Activated CD4-positive, alpha-beta T cell treated with anti-CD3 and anti-CD28 coated beads, Interleukin-2, amount 10 ng/mL, durations not matched to agents 24 days and 14 days (primary cell): ENCODE measurements at places on chromosomes 16 and 17. TPM values are rescaled to one million over a fixed set of nuclear protein-coding genes. Genes with fewer than 3 reads are reported as not detected.
A peak's percentile ranks its signal among the peaks of the same experiment; 100 is the strongest.

- no peak for DNase-seq
- H3K36me3 ChIP-seq = peaks cover 39% of the 10 kb centered on the region
- H3K4me1 ChIP-seq = peaks cover 20% of the 10 kb centered on the region
- H3K27ac ChIP-seq = peak overlapping the region; percentile 38
- H3K27me3 ChIP-seq = no peaks in the 10 kb centered on the region
Observed at GRCh38 chr17:77491921-77492445, 351.2 kb downstream of the SEC14L1 start.

The KRTAP9-4 gene
- not detected in 2 replicates for total RNA-seq

The CA4 gene
- total RNA-seq = not detected in 2 replicates

GRCh38 chr17:78890498-78890897 lies 12.5 kb downstream of the CEP295NL start:
- no peaks in the 10 kb centered on the region for H3K36me3 ChIP-seq
- DNase-seq = peak; percentile 87
- peak overlapping the region; percentile 16 for H3K4me3 ChIP-seq

GRCh38 chr16:66231452-66232160 lies 134.9 kb upstream of the CDH5 start:
- H3K36me3 ChIP-seq = no peaks in the 10 kb centered on the region
- no peaks in the 10 kb centered on the region for H3K27me3 ChIP-seq
- H3K4me3 ChIP-seq = no peak overlapping the region
- peaks cover 4% of the 10 kb centered on the region for H3K4me1 ChIP-seq

DNA sequence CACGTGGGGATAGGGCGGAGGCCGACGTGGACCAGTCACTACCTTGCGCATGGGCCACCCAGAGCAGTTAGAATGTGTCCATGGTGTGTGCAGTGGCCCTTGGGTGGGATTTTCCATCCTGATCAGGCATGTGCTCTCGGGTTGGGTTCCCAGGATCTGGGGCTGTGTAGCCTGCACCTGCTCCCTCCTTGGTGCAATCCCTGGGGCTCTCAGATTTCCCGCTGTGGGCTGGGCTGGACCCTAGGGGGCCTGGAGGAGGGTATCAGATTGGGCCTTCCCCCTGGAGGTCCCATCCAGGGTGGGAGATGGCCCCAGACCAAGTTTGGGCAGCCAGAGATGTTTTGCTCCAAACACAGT lies 1.3 kb downstream of the SMTNL2 start:
- no peak overlapping the region for H3K27ac ChIP-seq
- no peak overlapping the region for H3K4me3 ChIP-seq
- no peaks in the 10 kb centered on the region for H3K36me3 ChIP-seq
- DNase-seq = no peak

The NACA2 gene
- total RNA-seq = not detected in 2 replicates

DNA sequence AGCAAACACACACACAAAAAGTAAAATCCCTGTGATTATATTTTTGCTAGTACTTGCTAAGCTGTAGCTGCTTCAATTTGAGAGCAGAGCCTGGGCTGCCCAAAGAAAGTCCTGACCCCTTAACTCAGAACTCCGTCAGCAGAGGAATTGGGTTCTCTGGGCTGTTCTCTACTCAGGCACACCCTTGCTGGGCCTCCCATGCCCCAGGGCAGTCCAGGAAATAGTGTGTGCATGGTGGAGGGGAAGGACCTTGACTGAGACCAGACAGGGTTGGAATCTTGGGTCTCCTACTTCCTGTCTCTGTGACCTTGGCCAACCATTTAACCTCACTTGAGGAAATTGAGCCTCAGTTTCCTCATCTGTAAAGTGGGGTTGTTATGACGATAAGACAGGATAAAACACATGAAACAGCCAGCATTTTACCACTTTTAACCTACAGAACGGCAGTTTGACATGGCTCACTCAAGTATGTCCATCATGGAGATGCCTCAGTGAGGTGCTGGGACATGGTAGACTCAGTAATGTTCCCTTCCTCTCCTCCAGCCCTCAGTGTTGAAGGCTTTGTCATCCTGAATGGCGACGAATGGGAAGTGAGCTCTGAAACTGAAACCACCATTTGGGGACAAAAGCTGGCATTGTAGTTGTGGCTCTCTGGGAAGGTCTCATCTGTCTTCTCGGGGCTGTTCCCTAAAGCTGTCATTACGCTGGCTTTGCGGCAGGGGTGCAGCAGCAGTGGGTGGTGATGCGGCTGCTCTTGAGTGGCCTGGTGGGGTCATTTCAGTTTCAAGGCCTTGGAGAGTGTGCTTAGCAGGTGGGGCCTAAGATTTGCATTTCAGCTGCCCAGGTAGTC lies 74.9 kb downstream of the CMIP start:
- peaks cover 48% of the 10 kb centered on the region for H3K4me1 ChIP-seq
- H3K27ac ChIP-seq = peak overlapping the region; percentile 56
- H3K27me3 ChIP-seq = no peaks in the 10 kb centered on the region
- peaks cover 11% of the 10 kb centered on the region for H3K36me3 ChIP-seq

The KRTAP1-5 gene
- not detected in 2 replicates for total RNA-seq

The CTRB1 gene
- total RNA-seq = not detected in 2 replicates

The TMEM114 gene
- not detected in 2 replicates for total RNA-seq

The ARL17A gene
- 21.3 and 23.5 TPM in 2 replicates for total RNA-seq

GRCh38 chr17:82548681-82549303 lies 29.3 kb downstream of the FOXK2 start:
- H3K4me3 ChIP-seq = no peak overlapping the region
- peaks cover 25% of the 10 kb centered on the region for H3K4me1 ChIP-seq
- no peaks in the 10 kb centered on the region for H3K27me3 ChIP-seq
- no peak overlapping the region for H3K27ac ChIP-seq

GRCh38 chr17:82373731-82374625 lies 2.4 kb downstream of the UTS2R start:
- H3K36me3 ChIP-seq = no peaks in the 10 kb centered on the region
- H3K4me1 ChIP-seq = peaks cover 16% of the 10 kb centered on the region
- H3K4me3 ChIP-seq = no peak overlapping the region
- no peak for DNase-seq
- H3K27me3 ChIP-seq = peaks cover 42% of the 10 kb centered on the region

DNA sequence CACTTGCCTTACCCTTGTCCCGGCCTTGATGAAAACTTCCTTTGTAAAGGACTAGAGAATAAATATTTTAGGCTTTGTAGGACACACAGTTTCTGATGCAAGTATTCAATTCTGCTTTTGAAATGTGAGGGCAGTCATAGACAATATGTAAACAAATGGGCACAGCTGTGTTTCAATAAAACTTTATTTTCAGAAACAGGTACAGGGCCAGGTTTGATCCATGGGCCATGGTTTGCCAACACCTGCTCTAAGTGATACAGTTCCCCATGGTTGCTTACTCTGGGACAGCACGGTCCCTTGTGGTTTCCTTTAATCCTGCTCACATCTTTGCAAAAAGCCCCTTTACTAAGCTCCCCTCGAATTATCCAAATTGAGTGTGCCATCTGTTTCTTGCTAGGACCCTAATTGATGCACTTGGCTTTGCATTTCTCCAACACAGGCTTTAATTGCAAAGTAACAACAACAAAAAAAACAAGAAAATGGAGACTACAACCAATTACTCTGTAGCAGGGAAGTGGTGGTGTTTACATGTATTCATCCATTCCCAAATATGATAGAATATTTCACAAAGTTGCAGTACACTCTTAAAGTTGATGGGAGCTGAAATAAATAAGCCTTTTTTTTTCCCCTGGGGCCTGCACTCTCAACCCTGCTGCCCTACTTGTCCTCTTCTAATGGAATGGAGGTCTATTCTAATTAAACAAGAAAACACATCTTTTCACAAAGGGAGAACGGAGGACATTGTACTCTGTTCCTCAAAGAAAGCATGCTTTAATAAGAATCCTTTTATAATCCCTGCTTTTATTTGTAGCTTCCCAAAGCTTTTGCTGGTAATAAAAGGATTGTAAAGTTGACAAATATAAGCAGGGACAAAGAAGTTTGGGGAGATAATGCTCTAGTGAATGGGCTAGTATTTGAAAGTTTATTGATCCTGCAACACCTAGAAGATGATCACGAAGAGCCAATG lies 37.7 kb upstream of the TOX3 start:
- H3K27ac ChIP-seq = no peak overlapping the region
- H3K27me3 ChIP-seq = no peaks in the 10 kb centered on the region
- H3K36me3 ChIP-seq = no peaks in the 10 kb centered on the region

The SLC38A8 gene
- total RNA-seq = not detected in 2 replicates

DNA sequence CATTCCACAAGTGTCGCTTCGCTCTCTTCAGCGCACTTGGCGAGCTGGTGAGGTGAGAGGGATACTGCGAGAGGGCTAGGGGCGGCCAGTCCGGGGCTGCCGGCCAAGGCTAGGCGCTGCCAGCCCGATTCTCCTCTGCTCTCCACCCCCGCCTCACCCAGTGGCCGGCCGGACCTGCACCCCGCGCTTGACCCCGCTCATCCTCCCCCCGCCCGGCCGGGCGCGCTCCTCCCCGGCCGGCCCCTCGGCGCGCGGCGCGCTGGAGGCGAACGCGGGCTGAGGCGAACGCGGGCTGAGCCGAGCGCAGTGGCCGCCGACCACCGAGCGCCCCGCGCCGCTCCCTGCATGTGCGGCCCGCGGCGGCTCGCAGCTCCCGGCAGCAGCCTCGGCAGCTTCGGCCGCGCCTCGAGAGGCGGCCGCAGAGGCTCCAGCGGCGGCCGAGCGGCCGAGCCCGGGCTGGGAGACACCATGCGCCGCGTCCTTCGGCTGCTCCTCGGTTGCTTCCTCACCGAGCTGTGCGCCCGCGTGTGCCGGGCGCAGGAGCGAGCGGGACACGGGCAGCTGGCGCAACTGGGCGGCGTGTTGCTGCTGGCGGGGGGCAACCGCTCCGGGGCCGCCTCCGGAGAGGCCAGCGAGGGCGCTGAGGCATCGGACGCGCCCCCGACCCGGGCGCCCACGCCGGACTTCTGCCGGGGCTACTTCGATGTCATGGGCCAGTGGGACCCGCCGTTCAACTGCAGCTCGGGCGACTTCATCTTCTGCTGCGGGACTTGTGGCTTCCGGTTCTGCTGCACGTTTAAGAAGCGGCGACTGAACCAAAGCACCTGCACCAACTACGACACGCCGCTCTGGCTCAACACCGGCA lies at the start of gene SHISA9:
TSS of gene SHISA9 (plus strand) at position 2 of the 865 bp plus-strand sequence.
- H3K4me1 ChIP-seq = peaks cover 2% of the 10 kb centered on the region
- no peak within 1 kb of the TSS for H3K27ac ChIP-seq
- H3K4me3 ChIP-seq = no peak within 1 kb of the TSS
- DNase-seq = peak; percentile 57
- peaks cover 68% of the 10 kb centered on the region for H3K27me3 ChIP-seq

GRCh38 chr16:69834807-69835466 lies 72.8 kb downstream of the WWP2 start:
- H3K4me1 ChIP-seq = peaks cover 4% of the 10 kb centered on the region
- peaks cover 4% of the 10 kb centered on the region for H3K36me3 ChIP-seq
- H3K27ac ChIP-seq = no peak overlapping the region
- DNase-seq = no peak
- no peak overlapping the region for H3K4me3 ChIP-seq

- no peak overlapping the region for H3K4me3 ChIP-seq
- no peak for DNase-seq
- no peaks in the 10 kb centered on the region for H3K36me3 ChIP-seq
Observed at GRCh38 chr17:10271106-10271562, 72.7 kb upstream of the GAS7 start.

GRCh38 chr17:67272312-67273047 lies 27.5 kb upstream of the HELZ start:
- no peak overlapping the region for H3K27ac ChIP-seq
- DNase-seq = no peak
- H3K4me3 ChIP-seq = no peak overlapping the region
- H3K4me1 ChIP-seq = no peaks in the 10 kb centered on the region
- no peaks in the 10 kb centered on the region for H3K36me3 ChIP-seq
- no peaks in the 10 kb centered on the region for H3K27me3 ChIP-seq

DNA sequence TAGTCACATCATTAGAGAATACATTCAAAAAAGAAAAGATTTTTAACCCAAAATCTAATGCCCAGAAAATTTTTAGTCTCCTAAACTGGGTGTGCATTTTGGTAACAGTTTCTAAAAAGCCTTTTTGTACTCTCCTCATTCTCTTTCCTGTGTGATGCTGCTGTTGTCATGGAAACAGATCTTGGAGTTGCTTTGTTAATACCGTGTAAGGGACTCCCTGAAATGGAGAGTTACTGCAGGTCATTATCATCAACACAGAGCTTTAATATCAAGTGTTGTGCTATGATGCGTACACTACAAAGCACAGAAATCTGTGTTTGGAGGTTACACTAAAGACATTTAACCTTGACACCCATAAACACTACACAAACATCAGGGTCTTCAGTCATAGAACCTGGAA lies 216.3 kb downstream of the PRKCA start:
- peaks cover 53% of the 10 kb centered on the region for H3K36me3 ChIP-seq
- peaks cover 66% of the 10 kb centered on the region for H3K4me1 ChIP-seq
- peak overlapping the region; percentile 97 for H3K27ac ChIP-seq
- no peak overlapping the region for H3K4me3 ChIP-seq
- no peak for DNase-seq

DNA sequence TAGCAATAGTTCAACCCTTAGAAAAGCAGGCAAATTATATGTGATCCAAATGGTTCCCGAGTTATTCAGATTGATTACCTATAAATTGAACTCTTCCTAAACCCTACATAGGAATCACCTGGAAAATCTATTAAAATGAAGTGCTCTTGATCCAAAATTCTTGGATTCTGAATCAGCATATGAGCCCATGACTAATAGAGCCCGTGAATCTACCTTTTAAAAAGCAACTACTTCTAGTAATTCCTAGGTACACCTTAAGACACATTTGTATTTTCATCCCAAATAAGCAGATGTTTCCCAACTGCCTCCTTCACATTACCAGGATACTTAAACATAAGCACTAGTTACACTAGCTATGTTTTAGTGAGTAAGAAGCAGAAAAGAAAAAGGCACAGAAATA lies 1171.0 kb upstream of the GOT2 start:
- no peak overlapping the region for H3K27ac ChIP-seq
- no peaks in the 10 kb centered on the region for H3K36me3 ChIP-seq
- H3K4me3 ChIP-seq = no peak overlapping the region
- H3K27me3 ChIP-seq = no peaks in the 10 kb centered on the region

DNA sequence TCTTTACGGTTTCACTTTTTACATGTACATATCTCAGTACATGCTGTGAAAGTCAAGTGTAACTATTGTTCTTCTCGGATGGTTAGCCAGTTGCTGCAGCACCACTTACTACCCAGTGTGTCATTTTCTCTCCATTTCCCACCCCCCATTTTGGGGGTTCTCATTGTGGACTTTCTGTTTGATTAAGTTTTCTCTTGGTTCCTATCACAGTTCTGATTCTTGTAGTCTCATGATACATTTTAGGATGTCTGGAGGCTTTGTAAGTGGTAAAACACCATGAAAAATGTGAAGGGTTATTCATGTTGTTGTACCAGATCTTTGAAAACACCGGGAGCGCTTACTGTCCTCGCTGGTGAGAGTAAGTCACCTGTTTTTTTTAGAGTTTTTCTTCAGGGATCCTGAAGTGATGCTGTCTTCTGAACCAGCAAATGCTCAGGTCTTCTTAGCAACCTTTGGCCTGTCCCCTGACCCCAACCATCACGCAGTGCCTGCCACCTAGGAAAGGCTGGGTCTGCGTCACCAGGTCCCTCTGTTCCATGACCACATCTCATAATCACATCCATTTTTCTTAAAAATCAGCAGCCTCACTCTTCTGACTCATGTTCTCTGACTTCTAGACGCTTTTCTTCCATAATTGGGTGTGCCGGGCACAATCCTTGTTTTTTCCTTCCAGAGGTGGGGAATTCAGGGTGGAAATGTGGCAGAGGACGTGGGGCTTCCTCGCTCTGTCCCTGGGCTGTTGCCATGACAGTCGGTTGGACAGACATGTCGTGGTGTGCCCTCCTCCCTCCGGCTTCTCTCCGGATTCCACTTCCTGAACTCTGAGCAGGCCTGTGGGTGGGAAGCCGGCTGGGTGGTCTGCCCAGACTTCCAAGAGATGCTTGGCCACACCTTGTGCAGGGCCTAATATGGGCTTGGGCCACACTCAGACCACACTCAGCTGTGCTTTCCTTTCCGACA lies 102.6 kb downstream of the NTN1 start:
- H3K27ac ChIP-seq = no peak overlapping the region
- DNase-seq = no peak
- H3K4me1 ChIP-seq = no peaks in the 10 kb centered on the region
- H3K36me3 ChIP-seq = no peaks in the 10 kb centered on the region
- H3K27me3 ChIP-seq = peaks cover 2% of the 10 kb centered on the region
